Calu3 (cell line): ENCODE measurements at places on chromosomes 4 and X.

DNA sequence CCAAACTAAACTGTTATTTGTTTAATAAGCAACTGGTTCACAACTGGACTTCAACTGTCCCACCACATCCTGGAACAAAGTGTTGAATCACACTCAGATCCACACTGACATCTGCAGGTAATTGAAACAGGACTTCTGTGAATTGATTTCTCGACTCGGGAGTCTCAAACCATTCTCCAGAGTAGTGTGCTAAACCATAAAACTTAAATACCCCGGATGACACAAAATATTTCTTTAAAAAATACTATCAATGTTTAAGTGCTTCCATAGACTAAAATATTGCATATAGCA, 95.4 kb upstream of the PLAC1 start:
- no peak for DNase-seq

GRCh38 chrX:20011608-20012007, 20.7 kb upstream of the BCLAF3 start:
- DNase-seq = no peak

GRCh38 chr4:112058433-112058832, 86.8 kb upstream of the FAM241A start:
- DNase-seq = no peak

- peak; percentile 36 for DNase-seq
Measured at GRCh38 chr4:186651624-186652023, 72.0 kb downstream of the FAT1 start.

- DNase-seq = no peak
Measured at GRCh38 chr4:153075836-153076518, 128.3 kb upstream of the TRIM2 start.

GRCh38 chr4:82481506-82481840, 51.1 kb downstream of the ENOPH1 start:
- no peak for DNase-seq

DNA sequence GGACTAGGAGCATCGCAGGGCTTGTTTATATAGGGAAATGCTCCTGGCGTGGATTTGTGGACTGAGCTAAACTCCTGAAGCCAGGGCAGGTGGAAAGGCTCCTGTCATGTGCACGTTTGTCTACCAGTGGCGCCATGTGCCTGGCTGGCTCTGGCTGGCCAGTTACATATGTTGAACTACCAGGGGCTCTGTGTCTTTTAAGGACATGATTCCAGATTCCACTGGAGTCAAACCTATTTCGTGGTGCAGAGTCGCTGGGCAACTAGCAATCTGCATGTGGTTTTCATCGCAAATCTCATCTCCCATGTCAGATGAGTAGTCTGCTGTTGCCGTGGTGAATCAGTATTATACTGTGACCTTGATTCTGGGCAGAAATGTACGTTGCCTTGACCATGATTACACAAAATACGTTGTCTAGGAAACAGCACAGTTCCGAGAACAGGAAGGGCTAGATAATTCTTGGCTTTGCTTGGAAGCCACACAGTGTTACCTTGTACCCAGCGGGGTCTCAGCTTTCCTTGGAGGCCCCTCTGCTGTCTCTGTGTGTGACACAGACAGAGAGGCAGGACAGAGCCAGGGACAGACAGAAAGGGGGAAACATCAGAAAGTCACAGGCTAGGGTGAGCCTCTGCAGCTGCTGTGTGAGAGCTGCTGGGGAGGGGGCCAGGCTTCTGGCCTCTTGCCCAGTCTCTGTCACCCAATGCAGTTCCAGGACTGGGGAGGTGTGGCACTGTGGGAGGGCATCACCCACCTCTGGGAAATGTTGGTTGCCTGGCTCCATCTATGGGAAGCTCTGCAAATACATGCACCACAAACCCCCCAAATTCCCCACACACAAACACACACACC, 19.2 kb downstream of the PNMA6E start:
- peak; percentile 37 for DNase-seq

GRCh38 chrX:78321809-78322208, 5.6 kb downstream of the CYSLTR1 start:
- no peak for DNase-seq

GRCh38 chr4:115275615-115276014, 162.2 kb upstream of the NDST4 start:
- DNase-seq = no peak

- no peak for DNase-seq
Measured at GRCh38 chrX:118026631-118027030, 90.0 kb downstream of the KLHL13 start.

DNA sequence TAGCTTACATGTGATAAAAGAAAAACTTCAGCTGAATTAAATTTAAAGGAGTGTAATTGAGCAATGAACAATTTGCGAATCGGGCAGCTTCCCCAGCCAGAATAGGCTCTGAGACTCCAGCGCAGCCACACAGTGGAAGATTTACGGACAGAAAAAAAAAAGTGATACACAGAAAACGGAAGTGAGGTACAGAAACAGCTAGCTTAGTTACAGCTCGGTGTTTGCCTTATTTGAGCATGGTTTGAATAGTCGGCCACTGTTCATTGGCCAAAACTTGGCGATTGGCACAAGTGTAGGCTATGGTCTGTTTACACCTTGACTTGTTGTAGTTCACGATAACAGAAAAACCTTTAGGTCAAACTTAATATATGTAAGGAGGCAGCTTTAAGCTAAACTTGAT, 16.7 kb upstream of the SUPT20HL1 start:
- DNase-seq = no peak

DNA sequence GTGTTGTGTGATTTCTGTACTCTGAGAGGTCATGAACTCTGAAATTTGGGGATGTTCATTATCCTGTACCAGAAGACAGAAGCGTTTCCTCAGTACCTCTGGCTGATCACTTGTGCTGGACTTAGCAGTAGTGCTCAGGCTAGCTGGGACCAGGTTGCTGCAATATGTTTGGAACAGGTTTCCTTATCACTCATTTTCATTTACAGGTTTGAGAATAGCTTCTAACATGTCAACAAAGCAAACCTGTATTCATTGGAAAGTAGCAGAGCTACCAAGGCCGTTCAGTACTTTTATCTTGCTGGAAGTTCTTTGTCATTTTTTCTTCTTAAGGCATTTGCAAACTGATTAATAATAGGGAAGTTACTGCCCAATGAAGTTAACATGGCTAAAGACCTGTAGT, 242.9 kb upstream of the ANKRD50 start:
- DNase-seq = no peak

- no peak for DNase-seq
Measured at GRCh38 chr4:86560447-86560846, 33.7 kb upstream of the PTPN13 start.

- no peak for DNase-seq
Measured at GRCh38 chr4:7598939-7599790, 164.4 kb upstream of the PSAPL1 start.
